Breast epithelium (tissue), 4 donors: ENCODE measurements at places on chromosomes 6 and 20.

- H3K4me3 ChIP-seq = no peak overlapping the region
- no peaks in the 10 kb centered on the region for H3K27me3 ChIP-seq
- no peak for DNase-seq
- no peaks in the 10 kb centered on the region for H3K36me3 ChIP-seq
- no peaks in the 10 kb centered on the region for H3K4me1 ChIP-seq
These were observed 175.7 kb downstream of the DLL1 start for GRCh38 chr6:170114956-170115855.

- H3K4me3 ChIP-seq = no peak overlapping the region
- no peak overlapping the region for H3K27ac ChIP-seq
- DNase-seq = no peak
- H3K4me1 ChIP-seq = no peaks in the 10 kb centered on the region
- H3K27me3 ChIP-seq = no peaks in the 10 kb centered on the region
These were observed 119.7 kb downstream of the ADGRB3 start for GRCh38 chr6:68754681-68755213.

DNA sequence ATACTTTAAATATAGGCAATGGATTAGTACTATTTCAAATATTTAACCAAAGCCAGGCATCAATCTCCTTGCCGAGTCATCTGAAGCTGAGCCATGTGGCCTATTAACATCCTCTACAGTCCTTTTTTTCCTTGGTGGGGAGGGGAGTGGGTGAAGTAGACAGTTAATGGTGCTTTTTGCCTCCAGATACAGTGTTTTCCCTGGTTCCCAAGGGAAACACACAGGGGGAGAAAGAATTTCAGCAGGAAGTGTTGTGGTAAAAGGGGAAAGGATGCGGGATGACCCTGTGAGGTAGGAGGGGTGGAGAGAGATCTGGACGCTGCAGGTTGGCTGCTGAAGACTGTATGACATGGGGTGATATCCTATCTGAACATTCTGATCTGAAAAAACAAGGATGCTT, 9.6 kb downstream of the CLDN20 start:
- H3K4me1 ChIP-seq = no peaks in the 10 kb centered on the region
- H3K36me3 ChIP-seq = no peaks in the 10 kb centered on the region
- no peak overlapping the region for H3K4me3 ChIP-seq
- DNase-seq = no peak
- peak overlapping the region; percentile 80 for H3K27ac ChIP-seq

- DNase-seq = no peak
- no peaks in the 10 kb centered on the region for H3K27me3 ChIP-seq
- H3K4me3 ChIP-seq = no peak overlapping the region
- no peaks in the 10 kb centered on the region for H3K4me1 ChIP-seq
These were observed 315.6 kb upstream of the CITED2 start for GRCh38 chr6:139690007-139690406.

DNA sequence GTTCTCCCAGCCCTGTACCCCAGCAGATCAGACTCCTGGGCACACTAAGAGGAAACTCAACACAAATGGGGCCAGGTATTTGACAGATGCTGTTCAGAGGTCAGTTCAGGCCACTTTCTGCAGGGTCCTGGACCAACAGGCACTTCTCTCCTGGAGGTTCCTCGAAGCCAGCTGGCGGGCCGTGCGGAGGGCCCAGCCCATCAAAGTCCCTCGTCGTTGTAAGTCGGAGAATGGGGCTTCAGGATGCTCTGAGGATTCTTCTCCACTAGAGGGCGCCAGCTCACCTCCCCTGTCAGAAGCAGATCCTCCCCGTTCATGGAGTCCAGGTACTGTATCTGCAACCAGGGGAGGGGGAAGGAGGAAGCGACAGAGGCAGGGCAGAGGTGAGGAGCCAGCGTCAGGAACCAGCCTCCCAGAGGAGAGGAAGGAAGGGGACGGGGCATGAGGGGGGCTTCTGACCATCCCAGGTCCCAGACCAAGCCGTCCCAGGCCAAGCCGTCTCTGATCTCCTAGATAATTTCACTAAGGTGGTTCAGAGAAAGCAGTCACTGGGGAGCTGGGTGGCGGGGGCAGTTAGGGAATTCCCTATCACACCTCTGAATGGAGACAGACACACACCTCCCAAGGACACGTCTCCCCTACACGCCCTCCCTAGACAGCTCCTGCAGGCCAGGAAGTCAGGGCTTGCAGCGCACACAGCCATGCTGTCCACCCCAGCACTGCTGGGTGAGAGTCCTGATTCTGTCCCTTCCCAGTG, 11.7 kb upstream of the FAM83C start:
- no peaks in the 10 kb centered on the region for H3K27me3 ChIP-seq
- peak; percentile 78 for DNase-seq
- H3K4me1 ChIP-seq = peaks cover 18% of the 10 kb centered on the region
- H3K27ac ChIP-seq = no peak overlapping the region

- no peaks in the 10 kb centered on the region for H3K27me3 ChIP-seq
- no peaks in the 10 kb centered on the region for H3K36me3 ChIP-seq
- H3K27ac ChIP-seq = no peak overlapping the region
These were observed 113.7 kb downstream of the SLC23A2 start for GRCh38 chr20:4887586-4887985.

GRCh38 chr6:30769088-30769852, 24.9 kb upstream of the IER3 start:
- peaks cover 7% of the 10 kb centered on the region for H3K4me1 ChIP-seq
- H3K27ac ChIP-seq = peak overlapping the region; percentile 93
- no peak for DNase-seq

GRCh38 chr20:49483018-49483695, 689 bp upstream of the KCNB1 start:
- no peaks in the 10 kb centered on the region for H3K4me1 ChIP-seq
- no peak overlapping the region for H3K27ac ChIP-seq
- H3K36me3 ChIP-seq = no peaks in the 10 kb centered on the region
- DNase-seq = no peak
- H3K4me3 ChIP-seq = peak overlapping the region; percentile 48

DNA sequence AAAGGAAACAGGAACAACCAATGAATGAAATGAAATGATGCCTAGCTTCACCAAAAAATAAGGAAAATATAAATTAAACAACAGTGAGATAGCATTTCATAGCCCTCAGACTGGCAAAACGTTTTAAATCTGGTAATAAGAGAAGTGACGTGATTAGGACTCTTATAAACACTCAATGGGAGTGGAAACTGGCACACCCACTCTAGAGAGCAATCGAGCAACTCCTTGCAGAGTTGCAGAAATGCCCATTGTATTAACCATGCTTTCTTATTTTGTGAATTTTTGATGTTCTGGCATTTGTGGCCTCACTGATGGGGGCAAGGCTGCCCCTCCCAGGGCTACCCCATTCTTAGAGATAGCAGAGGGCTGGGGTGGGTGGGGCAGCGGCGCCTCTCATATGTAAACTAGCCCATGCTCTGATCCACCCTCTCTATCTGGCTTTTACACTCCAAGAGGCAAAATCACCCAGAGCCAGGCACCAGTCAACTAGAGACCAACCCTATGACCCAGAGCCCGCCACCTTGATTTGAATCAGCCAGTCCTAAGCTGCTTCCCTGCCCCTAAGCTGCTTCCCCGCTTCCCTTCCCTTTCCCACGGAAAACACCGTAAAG, 6.4 kb upstream of the PNPLA1 start:
- no peaks in the 10 kb centered on the region for H3K27me3 ChIP-seq
- no peaks in the 10 kb centered on the region for H3K36me3 ChIP-seq
- DNase-seq = no peak
- no peaks in the 10 kb centered on the region for H3K4me1 ChIP-seq
- H3K4me3 ChIP-seq = no peak overlapping the region
- H3K27ac ChIP-seq = no peak overlapping the region

DNA sequence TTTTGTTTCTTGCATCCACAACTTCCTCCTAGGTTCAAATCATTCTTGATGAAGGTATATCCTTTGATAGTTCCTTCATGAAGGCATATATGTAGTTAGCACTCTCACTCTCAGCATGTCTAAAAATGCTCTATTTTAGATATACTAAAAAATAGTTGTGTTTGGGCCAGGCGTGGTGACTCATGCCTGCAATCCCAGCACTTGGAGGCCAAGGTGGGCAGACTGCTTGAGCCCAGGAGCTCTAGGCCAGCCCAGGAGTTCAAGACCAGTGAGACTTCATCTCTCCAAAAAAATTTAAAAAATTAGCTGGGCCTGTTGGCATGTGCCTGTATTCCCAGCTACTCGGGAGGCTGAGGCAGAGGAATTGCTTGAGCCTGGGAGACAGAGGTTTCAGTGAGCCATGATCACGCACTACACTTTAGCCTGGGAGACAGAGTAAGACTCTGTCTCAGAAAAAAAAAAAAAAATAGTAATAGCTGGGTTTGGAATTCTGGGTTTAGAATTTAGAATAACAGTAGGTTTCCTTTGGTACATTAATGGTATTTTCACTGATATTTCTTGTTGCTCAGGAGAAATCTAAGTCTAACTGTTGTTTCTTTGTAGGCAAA, 7.0 kb downstream of the SERAC1 start:
- no peaks in the 10 kb centered on the region for H3K4me1 ChIP-seq
- no peak for DNase-seq
- no peaks in the 10 kb centered on the region for H3K36me3 ChIP-seq
- no peak overlapping the region for H3K27ac ChIP-seq
- H3K27me3 ChIP-seq = no peaks in the 10 kb centered on the region

- no peaks in the 10 kb centered on the region for H3K27me3 ChIP-seq
- peak overlapping the region; percentile 48 for H3K27ac ChIP-seq
- H3K4me3 ChIP-seq = no peak overlapping the region
- DNase-seq = no peak
- peaks cover 6% of the 10 kb centered on the region for H3K4me1 ChIP-seq
These were observed 35.4 kb upstream of the PIM1 start for GRCh38 chr6:37134396-37135191.

GRCh38 chr20:19620446-19620845, 137.6 kb upstream of the RIN2 start:
- H3K4me1 ChIP-seq = no peaks in the 10 kb centered on the region
- no peak overlapping the region for H3K27ac ChIP-seq
- H3K27me3 ChIP-seq = no peaks in the 10 kb centered on the region

- H3K4me3 ChIP-seq = no peak overlapping the region
- no peaks in the 10 kb centered on the region for H3K36me3 ChIP-seq
- DNase-seq = no peak
- no peak overlapping the region for H3K27ac ChIP-seq
- no peaks in the 10 kb centered on the region for H3K4me1 ChIP-seq
- no peaks in the 10 kb centered on the region for H3K27me3 ChIP-seq
These were observed 87.5 kb downstream of the TRERF1 start for GRCh38 chr6:42363926-42364849.

DNA sequence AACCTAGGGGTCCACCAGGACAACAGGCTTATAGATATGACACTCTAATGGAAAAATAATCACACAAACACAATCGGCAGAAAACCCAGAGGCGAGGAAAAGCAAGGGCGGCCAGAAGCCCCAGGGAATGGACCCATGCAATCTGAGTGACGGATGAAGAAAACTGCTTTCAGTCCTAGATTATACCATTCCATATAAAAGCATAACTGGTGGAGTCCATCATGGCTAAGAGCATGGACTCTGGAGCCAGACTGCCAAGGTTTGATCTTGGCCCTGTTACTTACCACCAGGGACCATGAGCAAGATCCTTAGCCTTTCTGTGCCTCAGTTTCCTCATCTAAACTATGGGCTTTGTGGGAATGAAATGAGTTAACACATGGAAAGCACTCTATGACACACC, 3.7 kb downstream of the SLC22A16 start:
- no peak overlapping the region for H3K27ac ChIP-seq
- no peaks in the 10 kb centered on the region for H3K36me3 ChIP-seq
- no peak for DNase-seq
- no peaks in the 10 kb centered on the region for H3K4me1 ChIP-seq
- H3K4me3 ChIP-seq = no peak overlapping the region

DNA sequence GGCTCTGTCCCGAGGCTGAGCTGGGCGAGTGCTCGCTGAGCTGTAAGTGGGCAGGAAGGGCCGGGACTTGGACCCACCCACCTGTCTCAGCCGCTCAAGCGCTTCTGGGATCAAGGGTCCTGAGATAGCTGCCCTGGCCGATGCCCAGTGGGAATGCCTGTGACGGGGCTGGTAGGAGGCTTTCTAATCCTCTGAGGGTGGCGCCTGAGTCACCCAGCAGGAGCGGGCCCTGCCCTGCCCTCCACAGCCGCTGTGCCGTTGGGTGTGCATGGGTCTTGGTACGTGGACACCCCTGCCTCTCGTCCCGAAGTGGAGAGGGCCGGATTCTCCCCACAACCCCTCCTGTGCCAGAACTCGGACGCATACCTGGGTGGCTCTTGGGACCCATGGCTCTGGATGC, 43.1 kb upstream of the GATA5 start:
- no peaks in the 10 kb centered on the region for H3K4me1 ChIP-seq
- DNase-seq = no peak
- H3K4me3 ChIP-seq = no peak overlapping the region
- H3K36me3 ChIP-seq = no peaks in the 10 kb centered on the region

- H3K4me1 ChIP-seq = no peaks in the 10 kb centered on the region
- H3K4me3 ChIP-seq = no peak overlapping the region
- DNase-seq = no peak
- no peaks in the 10 kb centered on the region for H3K36me3 ChIP-seq
- no peaks in the 10 kb centered on the region for H3K27me3 ChIP-seq
These were observed 359.0 kb downstream of the ZFAND3 start for GRCh38 chr6:38178584-38178886.

- peak overlapping the region; percentile 19 for H3K27ac ChIP-seq
- H3K36me3 ChIP-seq = no peaks in the 10 kb centered on the region
- H3K27me3 ChIP-seq = no peaks in the 10 kb centered on the region
- no peak for DNase-seq
- no peak overlapping the region for H3K4me3 ChIP-seq
- no peaks in the 10 kb centered on the region for H3K4me1 ChIP-seq
These were observed 208.2 kb downstream of the THBS2 start for GRCh38 chr6:169045486-169045885.

DNA sequence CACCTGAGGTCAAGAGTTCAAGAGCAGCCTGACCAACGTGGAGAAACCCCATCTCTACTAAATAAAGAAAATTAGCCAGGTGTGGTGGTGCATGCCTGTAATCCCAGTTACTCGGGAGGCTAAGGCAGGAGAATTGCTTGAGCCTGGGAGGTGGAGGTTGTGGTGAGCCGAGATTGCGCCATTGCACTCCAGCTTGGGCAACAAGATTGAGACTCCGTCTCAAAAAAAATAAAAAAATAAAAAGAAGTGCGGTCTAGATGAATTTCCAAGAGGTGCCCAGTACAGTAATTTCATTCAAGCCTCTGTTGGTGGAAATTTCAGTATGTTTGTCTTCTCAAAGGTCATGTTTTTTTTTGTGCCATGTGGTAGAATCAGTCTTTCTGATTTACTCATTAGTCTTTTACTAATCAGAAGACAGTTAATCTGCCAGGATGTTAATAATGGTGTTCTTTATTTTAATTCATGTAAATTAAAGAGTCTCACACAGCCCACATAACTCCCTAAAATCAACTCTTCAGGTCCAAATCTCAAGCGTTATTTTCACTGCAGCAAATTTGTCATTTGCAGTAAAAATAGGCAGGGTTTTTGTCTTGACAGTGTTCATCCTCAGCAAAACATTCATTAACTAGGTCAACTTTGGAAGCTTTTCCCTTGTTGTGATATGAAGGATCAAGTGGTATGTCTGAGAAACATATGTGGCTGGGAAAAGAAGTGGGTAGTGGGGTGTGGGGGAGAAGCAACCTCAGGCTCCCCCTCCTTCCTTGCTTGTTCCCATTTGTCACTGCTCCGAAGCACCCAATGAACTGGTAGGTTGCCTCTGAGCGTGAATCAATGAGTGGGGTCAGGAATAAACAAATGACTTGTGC, 13.3 kb downstream of the TP53INP2 start:
- no peak for DNase-seq
- peaks cover 5% of the 10 kb centered on the region for H3K36me3 ChIP-seq
- H3K27ac ChIP-seq = no peak overlapping the region
